ENCODE measurements at places on chromosomes 1 and 21.

DNA sequence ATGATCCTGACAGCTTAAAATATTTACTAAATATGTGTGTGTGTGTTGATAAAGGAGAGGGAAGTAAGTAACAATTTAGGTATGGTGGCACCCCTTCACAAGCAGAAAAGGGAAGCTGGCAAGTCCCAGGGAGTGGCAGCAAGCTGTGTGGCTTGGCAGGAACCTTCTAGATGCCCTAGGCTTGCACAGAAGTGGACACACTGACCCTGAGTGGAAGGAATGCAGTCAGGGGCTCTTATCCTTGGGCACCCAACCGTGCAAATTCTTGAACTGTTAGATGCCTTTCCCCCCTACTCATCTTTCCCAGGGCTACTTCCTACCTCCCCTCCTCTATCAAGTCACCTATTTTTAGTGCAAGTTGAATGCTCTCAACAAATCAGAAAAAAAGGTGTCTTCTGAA, 18.9 kb downstream of the ACP6 start:
- no peak for DNase-seq

GRCh38 chr1:247295274-247295684, 36.4 kb downstream of the ZNF496 start:
- no peak for DNase-seq

- DNase-seq, result no peak
Observed at GRCh38 chr1:216020743-216021345, 402.4 kb downstream of the USH2A start.

- DNase-seq, result no peak
Observed at GRCh38 chr1:246332078-246332477, 175.0 kb downstream of the SMYD3 start.

- no peak for DNase-seq
Observed at GRCh38 chr1:240869071-240869470, 257.1 kb upstream of the GREM2 start.

Data from GOT3 (cell line).